ENCODE measurements at places on chromosomes 5 and 9.

DNA sequence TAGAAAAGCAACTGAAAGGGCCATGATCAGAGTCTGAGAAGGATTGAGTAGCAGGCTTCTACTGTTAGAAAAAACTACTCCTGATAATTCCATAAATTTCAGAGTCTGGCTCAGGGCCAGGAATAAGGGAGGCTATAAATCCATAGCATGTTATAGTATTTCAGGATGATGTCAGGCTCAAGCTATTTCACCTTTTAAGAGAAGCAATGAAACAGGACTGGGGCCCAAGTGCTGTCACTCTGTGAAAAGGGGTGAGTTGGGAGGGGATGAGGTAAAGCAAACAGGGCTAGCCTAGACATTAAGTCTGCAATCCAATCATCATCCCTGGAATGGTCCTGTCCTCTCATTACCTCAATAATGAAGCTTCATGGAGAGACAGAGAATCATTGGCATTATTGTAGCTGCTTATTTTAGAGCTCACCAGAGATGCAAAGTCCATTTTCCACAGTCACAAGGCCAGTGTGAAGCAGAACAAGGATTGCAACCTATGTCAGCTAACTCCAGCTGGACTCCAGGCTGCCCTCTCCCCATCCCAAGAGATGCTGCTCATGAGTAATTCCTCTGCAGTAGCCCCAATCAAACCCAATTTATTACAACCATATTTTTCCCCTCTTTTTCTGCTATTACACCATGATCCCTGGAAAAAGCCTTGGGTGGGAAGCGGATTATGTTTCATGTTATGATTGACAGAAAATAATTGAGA, 56.0 kb downstream of the PAPPA start:
- DNase-seq, result no peak

GRCh38 chr5:129003232-129003631, 37.9 kb downstream of the SLC27A6 start:
- no peak for DNase-seq

DNA sequence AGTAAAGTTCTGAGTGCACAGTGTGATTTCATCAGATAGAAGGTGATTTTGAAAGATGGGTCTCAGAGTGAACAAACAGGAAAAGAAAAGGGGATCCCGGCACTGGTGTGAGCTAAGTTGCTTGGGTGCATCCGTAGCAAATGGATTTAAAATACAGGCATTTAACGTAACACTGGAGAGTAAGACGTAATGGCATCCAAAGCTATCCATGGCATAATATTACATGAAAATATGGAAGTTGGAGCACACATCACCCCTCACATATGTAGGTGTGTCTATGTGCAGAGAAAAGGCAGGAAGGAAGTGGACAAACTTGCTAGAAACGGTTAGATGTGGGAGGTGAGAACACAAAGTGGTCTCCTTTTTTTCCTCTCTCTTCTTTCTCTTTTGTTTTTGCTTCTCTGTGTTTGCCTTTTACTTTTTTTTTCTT, 38.2 kb upstream of the SEMA4D start:
- DNase-seq, result no peak

GRCh38 chr9:100354121-100354800, 1.5 kb upstream of the TEX10 start:
- DNase-seq, result no peak

DNA sequence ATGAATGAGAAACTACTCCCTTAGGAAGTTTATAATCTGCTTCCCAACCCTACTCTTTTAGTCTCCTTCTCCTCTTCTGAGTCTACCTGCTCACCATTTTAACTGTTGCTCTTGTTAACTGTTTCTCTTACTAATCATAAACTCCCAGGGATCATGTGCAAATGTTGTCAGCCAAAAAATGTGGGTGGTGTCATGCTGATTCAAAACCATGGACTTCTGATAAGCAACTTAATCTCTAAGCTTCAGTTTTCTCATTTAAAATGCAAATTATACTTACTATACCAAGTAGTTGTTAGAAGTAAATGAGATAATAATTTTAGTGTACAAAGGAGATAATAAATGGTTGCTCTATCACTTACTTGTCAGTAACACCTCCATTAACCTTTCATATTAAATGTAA, 45.9 kb upstream of the TLX3 start:
- DNase-seq, result no peak

DNA sequence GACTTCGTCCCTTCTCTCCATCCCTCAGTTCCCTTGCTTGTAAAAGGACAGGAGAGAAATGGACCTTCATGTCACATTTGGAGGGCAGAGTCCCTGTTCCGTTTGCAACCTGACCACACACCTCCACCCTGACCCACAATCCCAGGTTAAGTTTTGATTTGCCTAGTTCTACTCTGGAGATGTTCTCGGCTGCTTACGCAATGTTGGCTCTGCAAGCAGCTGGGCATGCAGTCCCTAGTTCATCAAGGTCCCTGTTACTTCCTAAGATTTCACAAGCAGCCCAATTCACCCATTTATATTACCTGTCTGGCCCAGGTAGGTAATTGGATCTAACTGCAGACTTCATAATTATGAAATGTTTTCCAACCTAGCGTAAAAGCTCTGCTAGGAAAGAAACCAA, 28.8 kb downstream of the SLIT3 start:
- no peak for DNase-seq

GRCh38 chr9:113578882-113579282, 115.4 kb downstream of the RGS3 start:
- DNase-seq, result peak; percentile 79

GRCh38 chr5:54251981-54252380, 58.4 kb downstream of the ARL15 start:
- DNase-seq, result no peak

- DNase-seq, result no peak
Observed at GRCh38 chr5:20286512-20286911, 298.5 kb upstream of the CDH18 start.

- DNase-seq, result no peak
Observed at GRCh38 chr5:109911731-109912130, 222.0 kb downstream of the MAN2A1 start.

DNA sequence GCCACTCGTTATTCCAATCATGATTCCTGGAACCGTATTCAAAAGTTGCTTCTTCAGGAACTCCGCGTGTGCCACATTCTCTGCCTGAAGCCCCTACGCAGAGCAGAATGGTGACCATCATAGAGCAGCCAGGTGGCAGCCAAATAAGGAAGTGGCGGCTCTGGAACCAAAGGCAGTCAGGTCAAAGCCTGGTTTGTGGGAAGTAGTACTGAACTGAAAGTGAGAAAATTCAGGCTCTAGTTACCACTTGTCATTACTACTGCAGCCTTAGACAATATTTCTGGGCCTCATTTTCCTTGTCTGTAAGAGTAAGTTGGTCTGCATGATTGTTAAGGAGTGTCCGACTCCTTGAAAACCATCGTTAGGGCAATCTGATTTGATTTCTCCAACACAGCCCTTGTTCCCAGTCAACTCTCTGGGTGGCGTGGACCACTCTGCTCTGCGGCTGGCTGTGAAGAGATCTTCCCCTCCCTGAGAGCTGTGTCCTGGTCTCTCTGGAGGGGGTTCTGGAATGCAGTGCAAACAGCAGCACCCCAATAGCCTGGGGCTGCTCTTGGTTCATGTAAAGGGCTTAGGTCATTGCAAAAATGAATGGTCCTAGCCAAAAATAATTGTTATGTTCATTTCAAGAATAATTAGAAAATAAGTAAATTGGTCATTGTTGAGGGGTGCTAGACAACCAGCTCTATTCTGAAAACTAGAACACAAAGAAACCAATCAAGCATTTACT, 102.4 kb downstream of the MED27 start:
- no peak for DNase-seq

DNA sequence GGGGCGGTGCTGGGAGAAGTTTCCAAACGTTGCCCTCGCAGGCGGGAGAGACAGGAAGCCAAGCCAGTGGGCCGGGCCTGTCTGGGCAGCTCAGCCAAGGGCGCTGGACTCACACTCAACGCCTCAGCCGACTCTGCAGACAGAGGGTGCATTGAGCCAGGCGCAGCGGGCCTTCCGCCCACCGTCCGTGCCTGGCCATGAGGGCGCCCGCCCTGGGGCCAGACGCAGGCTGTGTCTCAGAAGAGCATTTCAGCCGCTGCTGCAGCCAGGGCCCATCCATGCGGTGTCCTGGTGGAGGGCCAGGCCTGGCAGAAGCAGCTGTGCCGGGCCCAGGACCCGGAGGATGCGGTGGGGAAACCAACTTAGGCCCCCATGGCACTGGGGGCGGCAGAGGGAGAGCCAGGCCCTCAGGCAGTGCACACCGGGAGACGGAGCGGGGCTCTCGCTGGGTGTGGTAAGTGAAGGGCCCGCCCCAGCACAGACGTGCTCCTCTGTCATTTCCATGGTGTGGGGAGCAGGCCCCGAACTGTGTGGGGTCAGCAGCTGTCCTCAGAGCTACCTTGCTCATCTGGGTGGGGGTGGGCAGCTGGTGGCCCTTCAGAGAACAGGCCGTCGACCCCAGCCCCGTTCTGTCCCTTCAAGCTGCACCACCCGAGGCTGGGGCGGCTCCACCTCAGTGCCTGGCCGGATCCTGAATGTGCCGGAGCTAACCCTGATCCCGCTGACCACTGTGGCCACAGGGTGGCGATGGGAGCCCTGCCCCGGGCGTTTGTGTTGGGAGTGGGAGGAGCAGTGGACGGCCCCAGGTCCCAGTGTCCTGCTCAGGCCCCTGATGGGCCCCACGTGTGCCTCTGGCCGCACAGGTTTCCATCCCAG, 18.0 kb downstream of the DNLZ start:
- no peak for DNase-seq

- no peak for DNase-seq
Observed at GRCh38 chr9:131865446-131866195, 125.7 kb upstream of the RAPGEF1 start.

GRCh38 chr5:135829179-135829578, 5.3 kb upstream of the SLC25A48 start:
- DNase-seq, result no peak

DNA sequence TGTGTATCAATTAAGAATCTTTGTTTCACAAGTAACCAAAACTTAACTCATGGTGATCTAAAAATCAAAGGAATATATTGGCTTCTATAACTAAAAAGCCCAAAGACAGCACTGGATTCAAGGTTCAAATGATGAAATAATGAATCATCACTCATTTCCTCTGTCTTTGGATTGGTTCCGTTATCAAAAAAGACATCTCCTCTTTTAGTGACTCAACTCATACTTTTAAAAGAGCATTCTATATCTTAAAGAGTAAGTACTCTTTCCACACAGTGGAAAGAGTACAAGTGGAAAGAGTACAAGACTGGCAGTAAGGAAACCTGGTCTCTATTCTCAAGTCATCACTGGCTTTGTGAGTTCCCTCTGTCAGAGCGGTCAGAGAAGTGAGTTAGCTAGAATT, 141.4 kb upstream of the NMUR2 start:
- no peak for DNase-seq

DNA sequence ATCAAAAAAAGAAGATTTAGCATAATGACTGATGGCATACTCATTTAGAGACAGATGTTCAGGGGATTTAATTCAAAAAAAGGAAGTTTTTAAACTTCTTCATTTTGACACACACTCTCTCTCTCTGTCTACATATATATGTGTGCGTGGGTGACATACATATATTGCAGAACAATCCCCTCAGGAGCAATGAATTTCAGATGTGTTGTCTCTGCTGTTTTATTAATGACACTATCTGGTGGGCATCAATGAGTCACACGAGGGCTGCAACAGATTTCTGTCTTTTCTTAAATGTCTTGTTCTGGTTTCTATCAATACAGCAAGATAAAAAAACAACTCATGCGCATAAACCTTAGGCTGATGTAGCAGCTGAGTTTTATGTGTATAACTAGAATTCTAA, 123.5 kb upstream of the SLCO6A1 start:
- DNase-seq, result no peak

- DNase-seq, result no peak
Observed at GRCh38 chr5:45295231-45295630, 400.9 kb downstream of the HCN1 start.

- DNase-seq, result no peak
Observed at GRCh38 chr5:151738125-151738848, 20.1 kb downstream of the ATOX1 start.

DNA sequence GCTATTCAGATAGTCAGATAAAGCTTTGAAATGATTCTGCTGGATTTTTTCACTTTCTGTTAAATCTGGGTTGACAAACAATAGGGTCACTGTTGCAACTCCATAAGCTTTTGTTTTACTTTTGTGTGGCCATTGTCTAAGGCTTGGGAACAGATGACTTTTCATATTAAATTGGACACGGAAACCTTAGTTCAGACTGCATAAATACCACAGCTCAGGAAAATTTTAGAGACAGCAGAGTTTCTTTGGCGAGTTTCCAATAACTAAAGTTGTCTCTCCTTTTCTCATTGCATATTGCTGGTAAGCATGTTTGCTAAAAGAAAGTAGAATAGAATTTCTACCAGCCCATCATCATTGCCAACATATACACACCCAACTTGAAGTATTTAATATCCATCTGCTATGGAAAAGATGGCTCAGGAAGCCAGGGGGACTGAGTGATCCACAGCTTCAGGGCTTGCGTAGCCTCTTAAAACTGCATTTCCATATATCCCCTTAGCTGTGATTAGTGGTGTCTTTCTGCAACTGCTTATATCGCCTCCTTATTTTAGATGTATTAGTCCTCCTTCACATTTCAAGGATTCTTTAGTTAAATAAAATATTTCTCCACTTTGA, 168.2 kb downstream of the ARHGAP26 start:
- no peak for DNase-seq

DNA sequence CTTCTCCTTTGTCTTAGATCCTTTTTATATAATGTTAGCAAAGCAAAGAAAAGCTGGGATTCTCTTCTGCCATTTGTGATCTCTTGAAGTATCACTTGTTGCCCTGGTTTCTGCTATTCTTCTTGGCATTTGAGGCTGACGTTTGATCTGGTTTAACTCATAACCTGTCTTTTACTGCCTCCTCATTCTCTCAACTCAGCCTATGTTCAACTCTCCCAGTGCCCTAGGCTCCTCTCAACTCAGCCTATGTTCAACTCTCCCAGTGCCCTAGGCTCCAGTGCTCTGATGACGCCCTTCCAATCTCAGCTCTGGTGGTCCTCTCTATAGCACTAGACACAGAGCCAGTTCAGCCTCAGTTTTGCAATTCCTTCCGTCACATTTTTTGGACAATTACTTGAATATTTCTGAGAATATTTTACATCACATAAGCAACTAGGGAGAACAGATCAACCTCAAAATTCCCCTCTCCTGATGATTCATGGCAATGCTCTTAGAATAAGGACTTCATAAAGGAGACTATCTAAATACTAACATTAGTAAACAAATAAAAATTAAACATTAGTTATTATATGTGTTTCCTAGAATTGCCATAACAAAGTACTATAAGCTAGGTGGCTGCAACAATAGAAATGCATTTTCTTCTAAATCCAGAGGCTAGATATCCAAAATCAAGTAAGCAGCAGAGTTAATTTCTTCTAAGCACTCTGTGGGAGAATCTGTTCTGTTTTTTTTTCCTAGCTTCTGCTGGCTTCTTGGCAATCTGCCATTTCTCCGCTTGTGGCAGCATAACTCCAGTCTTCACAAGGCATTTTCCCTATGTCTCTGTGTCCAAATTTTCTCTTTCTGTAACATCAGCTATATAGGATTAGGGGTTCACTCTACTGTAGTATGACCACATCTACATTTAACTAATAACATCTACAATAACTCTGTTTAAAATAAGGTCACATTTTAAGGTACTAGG, 662.1 kb upstream of the FTMT start:
- DNase-seq, result no peak

Data from stimulated activated CD8-positive, alpha-beta memory T cell treated with anti-CD3 and anti-CD28 coated beads, Interleukin-12 subunit alpha, Interleukin-12 subunit beta, amount 100 ng/mL, for 1 hour (primary cell).